ENCODE measurements at places on chromosomes 16 and 17.

GRCh38 chr17:28599311-28600184, 723 bp upstream of the SPAG5 start:
- DNase-seq, result no peak

DNA sequence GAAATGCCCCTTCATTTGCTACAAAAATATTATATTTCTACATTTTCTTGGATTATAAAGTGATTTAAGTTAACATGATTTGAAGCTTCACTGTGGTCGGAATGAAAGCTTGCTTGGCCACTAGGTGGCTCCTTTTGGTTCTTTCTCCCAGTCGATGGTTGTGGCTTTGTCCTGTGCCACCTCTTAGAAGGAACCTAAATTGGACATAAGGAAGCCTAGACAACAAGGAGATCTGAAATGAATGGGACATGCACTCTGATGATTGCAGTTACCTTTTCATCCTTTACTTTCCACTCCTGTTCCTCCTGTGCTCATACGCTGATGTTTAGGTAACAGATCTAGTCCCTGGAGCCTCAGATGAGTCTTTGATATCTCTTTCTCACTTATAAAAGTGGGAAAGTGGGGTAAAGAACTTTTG, 39.2 kb downstream of the FTO start:
- no peak for DNase-seq

- no peak for DNase-seq
Observed at GRCh38 chr17:53765609-53766008, 57.1 kb upstream of the KIF2B start.

DNA sequence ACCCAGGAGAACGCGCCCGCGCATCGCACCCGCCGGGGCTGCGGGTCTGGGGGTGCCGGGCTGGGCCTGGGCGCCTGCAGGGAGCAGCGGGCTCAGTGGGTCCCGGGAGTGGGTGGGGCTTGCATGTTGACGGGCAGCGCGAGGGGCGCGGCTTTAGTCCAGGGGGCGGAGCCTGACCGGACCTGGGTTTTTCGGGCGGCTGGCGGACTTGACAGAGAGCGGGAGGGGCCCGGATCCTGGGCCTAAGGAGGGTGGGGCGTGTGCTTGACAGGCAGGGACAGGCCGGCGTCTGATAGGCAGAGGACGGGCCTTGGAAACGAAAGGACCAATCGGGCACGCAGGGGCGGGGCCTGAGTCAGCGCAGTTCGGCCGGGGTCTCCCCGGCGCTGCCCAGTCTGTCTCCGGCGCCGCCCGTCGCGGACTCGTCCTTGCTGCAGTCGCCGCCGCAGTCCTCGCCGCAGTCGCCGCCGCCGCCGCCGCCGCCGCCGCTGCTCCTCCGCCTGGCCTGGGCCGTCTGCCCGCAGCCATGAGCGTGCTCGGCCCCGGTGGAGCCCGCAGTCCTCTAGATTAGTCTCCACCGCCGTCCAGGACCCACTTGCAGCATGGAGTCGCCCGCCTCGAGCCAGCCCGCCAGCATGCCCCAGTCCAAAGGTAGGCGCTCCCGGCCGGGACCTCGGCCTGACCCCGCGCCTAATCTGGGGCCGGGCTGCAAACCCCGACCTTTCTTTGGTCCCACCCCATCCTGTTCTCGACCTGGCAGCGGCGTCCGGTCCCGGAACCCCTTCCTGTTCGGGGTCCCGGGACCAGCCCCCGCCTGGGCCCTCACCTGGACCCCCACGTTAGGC, at the start of gene MAP2K3:
TSS of gene MAP2K3 (plus strand) at position 393 of the 845 bp plus-strand sequence. CDS start at position 603, 210 bp downstream.
- peak; percentile 99 for DNase-seq

- no peak for DNase-seq
Observed at GRCh38 chr17:4365628-4366326, 698 bp downstream of the UBE2G1 start.

DNA sequence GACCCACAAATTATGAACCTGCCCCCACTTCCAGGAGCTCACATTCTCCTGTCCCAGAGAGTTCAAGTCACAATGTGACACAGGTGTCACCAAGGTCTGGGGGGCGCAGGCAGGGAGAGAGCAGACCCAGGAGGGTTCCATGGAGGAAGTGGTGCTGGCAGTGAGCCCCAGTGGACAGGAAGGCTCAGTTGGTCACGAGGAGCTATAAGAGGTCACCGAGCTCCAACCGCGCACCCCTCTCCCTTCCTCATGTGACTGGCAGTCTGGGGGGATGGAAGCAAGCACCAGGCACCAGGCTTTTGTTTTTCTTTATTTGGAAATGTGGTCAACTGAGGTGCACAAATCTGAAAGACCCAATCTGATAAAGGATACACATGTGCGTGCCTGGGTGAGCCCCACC, 2.5 kb downstream of the ITGAD start:
- no peak for DNase-seq

DNA sequence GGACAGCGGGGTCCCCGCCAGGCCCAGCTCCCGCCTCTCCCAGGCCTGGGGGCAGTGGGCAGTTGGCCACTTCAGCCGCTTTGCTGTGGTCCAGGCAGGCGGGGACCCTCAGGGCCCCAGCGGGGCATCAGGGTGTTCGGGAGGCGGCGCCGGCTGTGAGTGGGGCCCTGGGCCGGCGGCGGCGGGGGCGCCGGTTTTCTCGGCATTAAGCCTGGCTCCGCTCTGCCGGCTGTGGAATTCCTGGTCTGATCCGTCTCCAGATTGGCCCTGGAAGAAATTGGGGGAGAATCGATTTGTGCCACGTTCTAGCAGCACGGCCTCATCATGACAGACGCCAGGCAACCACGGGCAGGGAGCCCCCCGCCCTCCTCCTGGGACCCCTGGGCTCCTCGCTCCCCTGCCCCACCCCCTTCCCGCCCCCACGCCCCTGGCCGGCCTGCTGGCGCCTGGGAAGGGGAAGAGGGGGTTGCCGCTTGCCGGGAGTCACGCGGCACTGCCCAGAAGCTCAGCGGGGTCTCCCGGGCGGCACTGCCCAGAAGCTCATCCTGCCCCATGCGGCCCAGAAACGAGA, 28.6 kb upstream of the SSTR5 start:
- DNase-seq, result no peak

GRCh38 chr16:69922200-69922599, 28.9 kb upstream of the CLEC18A start:
- no peak for DNase-seq

GRCh38 chr16:75121949-75122568, 5.5 kb upstream of the LDHD start:
- no peak for DNase-seq

DNA sequence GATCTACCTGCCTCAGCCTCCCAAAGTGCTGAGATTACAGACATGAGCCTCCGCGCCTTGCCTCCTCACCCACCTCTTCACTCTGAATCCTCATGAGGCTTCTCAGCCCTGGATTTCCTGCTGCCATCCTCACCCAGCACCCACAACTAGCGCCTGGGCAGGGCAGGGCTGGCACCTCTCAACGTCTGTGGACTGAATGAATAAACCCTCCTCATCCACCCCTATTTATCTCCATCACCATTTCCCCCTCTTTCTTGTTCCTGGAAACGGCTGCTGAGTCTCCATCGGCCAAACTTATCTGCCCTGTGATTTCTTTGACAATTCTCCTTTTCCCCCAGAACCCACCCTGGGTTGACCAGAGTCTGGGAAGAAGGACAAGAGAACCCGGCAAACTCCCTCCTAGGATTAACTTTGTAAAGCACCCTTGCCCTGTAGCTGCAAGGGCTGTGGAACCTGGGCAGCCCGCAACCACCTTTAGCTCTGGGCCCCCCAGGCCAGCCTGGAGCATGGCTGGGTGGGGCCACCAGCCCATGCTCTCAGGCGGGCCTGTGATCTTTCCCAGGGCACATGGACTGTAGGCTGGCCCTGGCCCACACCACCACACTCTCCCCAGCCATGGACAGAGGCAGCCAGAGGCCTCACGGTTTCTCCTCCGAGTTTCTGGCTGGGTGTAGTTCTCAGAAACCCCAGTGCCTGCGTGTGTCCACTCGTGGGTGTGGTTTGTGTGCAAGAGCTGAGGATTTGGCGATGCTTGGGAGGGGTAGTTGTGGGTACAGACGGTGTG, 2.4 kb downstream of the SPN start:
- no peak for DNase-seq

DNA sequence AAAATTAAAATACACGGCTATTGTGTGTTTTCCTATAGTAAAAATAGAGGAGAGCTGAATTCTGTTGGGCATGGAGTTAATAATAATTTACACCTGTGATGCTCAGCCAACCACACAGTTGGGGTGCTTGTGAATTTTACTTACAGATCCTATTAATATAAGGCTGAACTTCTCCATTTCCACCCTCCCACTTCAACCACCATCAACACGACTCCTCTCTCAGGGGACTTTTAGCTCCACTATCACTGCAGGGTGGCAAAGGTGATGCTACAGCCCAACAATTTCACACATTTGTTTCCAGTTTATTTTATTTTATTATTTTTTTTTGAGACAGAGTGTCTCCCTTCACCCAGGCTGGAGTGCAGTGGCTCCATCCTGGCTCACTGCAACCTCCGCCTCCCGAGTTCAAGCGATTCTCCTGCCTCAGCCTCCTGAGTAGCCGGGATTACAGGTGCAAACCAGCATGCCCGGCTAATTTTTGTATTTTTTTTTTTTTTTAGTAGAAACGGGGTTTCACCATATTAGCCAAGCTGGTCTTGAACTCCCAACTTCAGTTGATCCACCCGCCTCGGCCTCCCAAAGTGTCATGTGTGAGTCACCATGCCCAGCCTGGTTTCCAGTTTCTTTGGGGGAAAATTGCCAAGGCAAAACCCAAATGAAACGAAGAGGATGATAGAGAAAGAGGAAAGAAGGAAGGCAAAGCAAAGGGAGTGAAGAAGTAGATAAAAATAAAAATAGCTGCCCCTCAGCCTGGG, 57.9 kb downstream of the GNA13 start:
- DNase-seq, result no peak

DNA sequence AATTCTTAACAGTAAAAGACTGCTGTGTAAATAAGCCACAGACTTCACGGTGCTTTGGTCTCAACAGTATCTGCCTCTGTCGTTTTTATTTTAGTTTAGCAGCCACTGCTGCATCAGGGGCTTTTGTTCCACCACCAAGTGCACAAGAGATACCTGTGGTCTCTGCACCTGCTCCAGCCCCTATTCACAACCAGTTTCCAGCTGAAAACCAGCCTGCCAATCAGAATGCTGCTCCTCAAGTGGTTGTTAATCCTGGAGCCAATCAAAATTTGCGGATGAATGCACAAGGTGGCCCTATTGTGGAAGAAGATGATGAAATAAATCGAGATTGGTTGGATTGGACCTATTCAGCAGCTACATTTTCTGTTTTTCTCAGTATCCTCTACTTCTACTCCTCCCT, 7.9 kb downstream of the HERPUD1 start:
- no peak for DNase-seq

- no peak for DNase-seq
Observed at GRCh38 chr17:40480501-40481003, 20.9 kb downstream of the TNS4 start.

GRCh38 chr16:66898207-66898606, 17.9 kb downstream of the PDP2 start:
- no peak for DNase-seq

DNA sequence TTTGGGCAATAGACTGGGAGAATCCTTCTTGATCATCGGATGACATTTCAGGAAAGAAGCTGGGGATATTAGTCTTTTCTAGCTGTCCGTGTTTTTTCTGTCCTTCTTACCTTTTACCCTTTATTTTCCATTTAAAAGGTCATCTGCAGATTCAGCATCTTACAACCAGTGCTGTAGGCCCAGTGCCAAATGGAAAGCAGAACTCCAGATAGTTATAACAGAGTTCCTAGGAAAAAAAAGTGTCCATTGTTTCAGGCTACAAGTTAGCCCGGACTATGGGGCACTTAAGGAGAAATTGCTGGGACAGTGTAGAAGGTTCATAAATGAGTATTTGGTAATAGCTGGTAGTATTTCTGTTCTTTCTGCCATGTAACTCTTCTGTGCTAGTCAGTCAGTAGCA, 28.4 kb downstream of the LDHD start:
- DNase-seq, result no peak

- DNase-seq, result no peak
Observed at GRCh38 chr17:63138713-63139112, 172.7 kb downstream of the TANC2 start.

DNA sequence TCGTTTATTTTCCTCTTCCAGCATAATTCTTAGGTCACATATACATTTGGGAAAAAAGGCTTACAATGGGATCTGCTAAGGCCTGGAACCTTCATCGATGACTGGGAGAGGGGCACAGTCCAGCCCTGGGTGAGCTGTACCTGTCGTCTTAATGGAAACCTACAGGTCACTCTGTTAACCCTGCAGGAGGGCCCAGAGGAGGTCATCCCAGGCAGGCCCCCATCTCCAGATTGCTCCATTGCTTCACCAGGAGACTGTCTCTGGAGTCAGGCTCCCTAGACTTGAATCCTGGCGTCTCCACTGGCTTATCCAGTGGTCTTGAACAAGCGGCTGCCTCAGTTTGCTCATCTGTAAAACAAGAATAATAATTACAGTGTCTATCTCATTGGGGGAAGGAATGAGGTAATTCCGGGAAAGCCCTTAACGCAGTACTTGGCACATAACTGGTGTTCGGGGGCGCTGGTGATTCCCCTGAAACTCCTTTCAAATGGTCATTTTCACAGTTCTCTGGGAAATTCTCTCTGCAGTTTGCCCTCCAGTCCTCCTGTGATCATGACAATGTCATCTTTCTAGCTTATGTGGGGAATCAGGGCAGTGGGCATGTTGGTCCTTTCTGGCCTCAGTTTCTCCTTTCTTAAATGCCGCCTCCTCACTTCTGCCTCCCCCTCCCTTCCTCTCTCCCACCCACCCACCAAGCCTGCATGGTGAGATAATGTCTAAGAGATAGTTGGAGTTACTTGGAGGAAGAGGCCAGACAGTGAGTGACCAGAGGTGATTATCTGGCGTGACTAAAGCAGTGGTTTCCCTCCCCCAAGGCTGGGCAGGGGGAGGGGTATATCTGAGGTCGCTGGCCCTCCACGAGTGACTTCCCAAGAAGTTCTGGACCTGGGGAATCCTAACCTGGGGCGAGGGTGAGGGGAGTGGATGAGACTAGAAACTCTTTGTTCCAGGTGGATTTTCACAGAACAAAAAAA, 31.3 kb upstream of the TAC4 start:
- DNase-seq, result no peak

DNA sequence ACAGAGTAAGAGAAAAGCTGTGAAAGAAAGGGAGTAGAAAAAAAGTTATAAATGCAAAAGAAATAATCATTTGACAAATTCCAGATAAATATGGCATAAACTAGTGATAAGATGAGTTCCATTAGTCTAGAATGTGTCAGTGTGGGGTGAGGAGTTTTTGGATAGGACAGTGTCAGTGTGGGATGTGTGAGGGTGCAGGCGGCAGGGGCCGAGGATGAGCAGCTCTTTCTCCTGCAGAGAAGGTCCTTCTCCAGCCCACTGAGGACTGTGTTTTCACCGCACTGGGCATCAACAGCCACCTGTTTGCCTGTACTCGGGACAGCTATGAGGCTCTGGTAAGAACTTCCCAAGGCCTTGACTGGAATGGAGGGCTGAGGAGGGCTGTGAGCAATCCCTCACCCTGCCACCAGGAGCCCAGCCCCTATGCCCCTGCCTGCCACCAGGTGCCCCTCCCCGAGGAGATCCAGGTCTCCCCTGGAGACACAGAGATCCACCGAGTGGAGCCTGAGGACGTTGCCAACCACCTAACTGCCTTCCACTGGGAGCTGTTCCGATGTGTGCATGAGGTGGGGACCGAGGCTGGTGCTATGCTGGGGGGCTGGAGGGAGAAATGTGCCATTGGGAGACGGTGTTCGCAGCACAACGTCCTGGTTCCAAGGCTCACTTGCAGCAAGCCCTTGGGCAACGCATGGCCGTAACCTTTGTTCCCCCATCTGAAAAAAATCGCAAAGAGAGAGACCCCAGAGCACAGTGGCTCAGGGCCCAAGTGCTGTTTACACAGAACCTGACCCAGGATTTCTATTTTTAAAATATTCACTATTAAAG, 13.1 kb downstream of the RAPGEFL1 start:
- no peak for DNase-seq

- no peak for DNase-seq
Observed at GRCh38 chr16:17225541-17225940, 245.2 kb downstream of the XYLT1 start.

Measured in cerebellar nuclear complex (tissue), 1 donor.